Choroid plexus epithelial cell (primary cell): ENCODE measurements at places on chromosomes 3 and 15.
A peak's percentile ranks its signal among the peaks of the same experiment; 100 is the strongest.

GRCh38 chr3:14701676-14702075 is 26.7 kb downstream of the C3orf20 start:
- no peak for DNase-seq

- peak; percentile 87 for DNase-seq
These were observed at the start of gene UCN2 for GRCh38 chr3:48563382-48563918. TSS of gene UCN2 (minus strand) at chr3:48563781. CDS start at chr3:48563124, 657 bp downstream.

DNA sequence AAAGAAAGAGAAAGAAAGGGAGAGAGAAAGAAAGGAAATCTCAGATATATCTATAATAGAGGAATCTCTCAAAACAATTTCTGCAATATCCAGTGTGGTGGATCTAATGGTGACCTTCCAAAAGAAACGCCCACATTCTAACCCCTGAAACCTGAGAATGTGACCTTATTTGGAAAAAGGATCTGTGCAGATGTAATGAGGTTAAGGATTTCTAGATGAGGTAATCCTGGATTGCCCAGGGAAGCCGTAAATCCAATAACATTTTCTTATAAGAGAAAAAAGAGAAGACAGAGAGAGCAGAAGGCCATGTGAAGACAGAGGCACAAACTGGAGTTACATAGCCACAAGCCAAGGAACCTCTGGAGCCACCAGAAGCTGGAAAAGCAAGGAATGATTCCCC is 307.6 kb downstream of the ZBTB20 start:
- DNase-seq = no peak

DNA sequence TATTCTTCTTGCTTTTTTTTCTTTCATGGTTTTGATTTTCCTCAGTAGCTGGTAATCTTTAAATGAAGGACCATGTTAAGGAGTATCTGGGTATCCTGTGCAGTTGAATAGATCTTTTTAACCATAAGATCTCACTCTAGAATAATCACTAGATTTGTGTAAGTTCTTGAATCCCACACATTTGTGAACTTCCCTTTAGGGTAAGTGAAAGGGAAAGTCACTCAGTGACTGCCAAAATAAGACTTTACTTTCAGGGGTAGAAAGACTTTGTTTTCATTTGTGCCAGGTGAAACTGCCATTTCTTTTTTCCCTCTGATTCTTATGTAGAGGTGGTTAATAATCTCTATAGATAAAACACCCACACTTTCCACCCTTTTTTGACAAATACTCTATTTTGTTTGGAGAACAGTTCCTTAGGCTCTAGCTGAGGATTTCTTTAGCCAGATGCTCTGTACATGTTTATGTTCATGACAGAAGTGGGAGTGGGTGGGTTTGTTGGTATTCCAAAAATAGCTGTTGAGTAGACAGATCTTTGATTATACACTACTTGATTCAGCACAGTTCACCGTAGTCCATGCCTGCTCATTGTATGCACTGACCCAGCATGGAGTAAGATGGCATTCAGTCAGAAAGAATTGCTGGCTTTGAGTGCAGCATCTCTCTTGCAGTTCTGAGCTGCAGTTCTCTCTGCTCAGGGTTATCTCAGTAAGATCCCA is 28.5 kb downstream of the LRRC49 start:
- peak; percentile 6 for DNase-seq

GRCh38 chr3:52399131-52399530 is 45.8 kb downstream of the SEMA3G start:
- no peak for DNase-seq

DNA sequence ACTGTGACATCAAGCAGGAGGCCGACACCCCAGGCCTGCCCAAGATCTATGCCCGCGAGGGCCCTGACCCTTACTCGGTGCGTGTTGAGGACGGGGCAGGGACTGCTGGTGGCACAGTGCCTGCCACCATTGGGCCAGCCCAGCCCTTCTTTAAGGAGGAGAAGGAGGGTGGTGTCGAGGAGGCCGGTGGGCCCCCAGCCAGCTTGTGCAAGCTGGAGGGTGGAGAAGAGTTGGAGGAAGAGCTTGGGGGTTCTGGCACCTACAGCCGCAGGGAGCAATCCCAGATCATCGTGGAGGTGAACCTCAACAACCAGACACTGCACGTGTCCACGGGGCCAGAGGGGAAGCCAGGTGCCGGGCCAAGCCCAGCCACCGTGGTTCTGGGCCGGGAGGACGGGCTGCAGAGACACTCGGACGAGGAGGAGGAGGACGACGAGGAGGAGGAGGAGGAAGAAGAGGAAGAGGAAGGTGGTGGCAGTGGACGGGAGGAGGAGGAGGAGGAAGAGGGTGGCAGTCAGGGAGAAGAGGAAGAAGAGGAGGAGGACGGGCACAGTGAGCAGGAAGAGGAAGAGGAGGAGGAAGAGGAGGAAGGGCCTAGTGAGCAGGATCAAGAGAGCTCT is 5.4 kb downstream of the ZBTB47 start:
- DNase-seq = no peak

DNA sequence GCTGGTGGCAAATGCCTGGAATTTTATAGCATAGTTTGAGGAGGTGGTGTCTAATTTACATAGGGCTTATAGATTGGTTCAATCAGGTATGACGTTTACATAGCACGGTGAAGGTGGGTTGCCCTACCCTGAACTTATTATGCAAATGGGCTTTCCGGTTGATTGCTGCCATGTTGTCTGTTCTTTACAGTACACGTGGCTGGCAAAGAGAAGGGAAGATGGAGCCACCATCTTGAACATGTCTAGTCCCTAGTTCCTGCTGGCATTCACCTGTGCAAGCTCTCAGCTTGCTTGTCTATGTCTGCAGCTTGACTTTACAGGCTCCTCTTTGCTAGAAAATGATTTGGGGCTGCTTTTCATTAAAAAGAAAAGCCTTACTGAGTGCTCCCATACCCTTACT is 14.0 kb upstream of the STAC start:
- DNase-seq = no peak

- DNase-seq = peak; percentile 41
These were observed 93.2 kb upstream of the AGTR1 start for GRCh38 chr3:148604270-148605085.

DNA sequence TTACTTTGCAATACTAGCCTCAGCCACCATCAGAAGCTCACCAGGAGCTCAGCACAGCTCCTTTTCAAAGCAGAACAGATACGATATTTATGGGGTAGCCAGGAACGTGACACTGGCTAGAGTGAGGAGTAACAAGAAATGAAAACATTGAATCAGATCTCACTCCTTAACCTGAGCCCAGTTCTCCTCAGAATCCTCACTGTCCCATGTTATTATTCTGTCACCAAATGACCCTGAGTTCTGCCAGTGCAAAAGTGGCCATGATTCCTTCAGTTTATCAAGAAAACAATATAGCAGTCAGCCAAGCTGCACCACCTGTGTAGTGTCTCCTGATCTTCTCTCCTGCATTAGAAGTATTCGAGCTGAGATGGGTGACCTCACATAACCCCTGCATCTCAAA is 956.7 kb downstream of the TUSC7 start:
- peak; percentile 13 for DNase-seq

DNA sequence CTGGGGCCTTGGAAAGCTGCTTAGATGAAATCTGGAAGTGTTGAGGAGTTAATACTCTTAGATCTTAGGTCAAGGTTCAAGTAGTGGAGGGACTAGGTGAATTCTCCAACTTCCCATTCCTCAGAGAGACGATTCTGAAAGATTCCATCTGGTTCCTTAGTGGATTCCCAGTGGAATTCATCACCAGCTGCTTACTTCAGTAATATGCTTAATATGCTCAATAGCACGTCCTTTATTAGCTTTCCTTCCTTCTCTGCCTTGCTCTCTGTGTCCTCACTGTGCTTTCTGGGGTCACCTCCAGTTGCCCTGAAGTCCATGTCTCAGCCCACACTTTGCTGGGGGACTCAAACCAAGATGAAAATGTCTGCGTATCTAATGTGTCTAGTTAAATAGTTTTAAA is 31.0 kb downstream of the CEP63 start:
- peak; percentile 21 for DNase-seq

DNA sequence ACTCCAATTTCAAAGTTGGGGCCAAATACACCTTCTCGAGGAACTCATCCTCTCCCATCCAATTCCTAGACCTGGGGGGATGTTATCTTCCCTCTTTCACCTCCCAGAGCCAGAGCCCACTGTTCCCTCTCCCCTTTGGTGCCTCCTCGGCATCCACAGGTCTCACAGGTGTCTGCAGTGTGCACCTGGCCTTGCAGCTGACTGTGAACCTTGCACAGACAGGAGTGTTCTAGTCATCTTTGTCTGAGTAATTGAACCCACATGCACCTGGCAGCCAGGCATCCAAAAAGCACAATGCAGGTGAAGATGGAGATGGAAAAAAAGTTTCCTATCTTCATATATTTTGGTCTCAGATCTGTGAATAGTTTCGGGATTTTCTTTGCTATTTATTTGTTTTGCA is 30.8 kb downstream of the PCOLCE2 start:
- DNase-seq = no peak

DNA sequence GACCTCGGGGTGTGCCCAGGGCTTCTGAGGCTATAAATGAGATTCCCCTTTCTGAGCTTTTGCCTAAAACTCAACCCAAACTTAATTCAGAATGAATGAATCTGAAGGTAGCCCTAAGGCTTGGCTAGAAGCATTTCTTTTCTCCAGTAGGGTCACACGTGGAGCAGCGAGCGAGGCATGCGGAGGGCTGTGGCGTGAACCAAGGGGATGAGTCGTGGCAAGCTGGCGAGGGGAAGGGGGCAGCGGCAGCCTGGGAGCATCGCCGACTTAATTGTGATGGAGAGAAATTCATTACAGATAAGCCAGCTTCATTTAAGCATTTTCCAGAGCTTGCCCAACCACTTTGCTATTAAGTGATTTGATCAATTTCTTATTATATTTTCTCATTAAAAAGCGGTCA is 79.9 kb downstream of the CHSY1 start:
- no peak for DNase-seq

DNA sequence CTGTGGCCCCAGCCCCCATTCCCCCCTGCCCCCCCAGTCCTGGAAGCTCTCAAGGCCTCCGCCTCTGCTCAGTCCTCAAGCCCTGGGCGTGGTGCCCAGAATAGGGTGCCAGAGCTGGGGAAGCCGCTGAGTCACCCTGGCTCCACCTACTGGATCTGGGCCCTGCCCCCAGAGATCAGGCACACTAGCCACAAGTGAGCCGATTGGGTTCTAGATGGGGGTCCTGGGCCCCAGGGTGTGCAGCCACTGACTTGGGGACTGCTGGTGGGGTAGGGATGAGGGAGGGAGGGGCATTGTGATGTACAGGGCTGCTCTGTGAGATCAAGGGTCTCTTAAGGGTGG is 5.7 kb downstream of the EIF4G1 start:
- DNase-seq = peak; percentile 97

DNA sequence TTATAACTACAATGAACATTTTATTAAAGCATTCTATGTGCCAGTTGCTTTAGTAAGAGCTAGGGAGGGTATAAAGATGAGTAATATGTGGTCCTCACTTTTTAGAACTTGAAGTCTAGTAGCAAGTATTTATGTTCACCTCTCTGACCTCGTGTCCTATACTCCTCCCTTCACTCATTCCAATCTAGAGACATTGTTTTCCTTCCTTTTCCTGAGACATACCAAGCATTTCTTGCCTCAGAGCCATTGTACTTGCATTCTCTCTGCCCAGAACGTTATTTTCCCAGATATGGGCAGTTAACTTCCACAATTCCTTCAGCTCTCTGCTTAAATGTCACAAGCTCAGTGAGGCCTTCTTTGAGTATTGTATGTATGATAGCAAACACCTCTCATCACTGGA is 408.6 kb downstream of the PDCD6IP start:
- peak; percentile 74 for DNase-seq

GRCh38 chr3:127820221-127820825 is 2.0 kb downstream of the MGLL start:
- DNase-seq = peak; percentile 62

DNA sequence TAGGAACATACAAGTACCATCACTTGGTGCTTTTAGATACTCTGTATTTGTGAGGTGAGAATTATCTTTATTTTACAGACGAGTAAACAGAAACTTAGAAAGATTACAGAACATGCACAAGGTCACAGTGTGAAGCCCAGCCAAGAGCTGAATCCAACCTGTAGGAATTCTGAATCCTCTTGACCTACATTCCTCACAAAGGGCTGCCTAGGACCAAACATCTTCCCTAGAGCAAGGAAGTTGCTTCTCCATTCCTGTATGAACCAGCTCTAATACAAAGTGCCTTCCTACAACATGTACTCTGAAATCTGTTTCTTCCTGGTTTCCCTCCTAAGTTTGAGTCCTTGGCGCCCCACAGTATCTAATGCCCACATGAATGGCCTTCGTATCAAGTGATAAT is 2.9 kb downstream of the HDGFL3 start:
- DNase-seq = peak; percentile 8

DNA sequence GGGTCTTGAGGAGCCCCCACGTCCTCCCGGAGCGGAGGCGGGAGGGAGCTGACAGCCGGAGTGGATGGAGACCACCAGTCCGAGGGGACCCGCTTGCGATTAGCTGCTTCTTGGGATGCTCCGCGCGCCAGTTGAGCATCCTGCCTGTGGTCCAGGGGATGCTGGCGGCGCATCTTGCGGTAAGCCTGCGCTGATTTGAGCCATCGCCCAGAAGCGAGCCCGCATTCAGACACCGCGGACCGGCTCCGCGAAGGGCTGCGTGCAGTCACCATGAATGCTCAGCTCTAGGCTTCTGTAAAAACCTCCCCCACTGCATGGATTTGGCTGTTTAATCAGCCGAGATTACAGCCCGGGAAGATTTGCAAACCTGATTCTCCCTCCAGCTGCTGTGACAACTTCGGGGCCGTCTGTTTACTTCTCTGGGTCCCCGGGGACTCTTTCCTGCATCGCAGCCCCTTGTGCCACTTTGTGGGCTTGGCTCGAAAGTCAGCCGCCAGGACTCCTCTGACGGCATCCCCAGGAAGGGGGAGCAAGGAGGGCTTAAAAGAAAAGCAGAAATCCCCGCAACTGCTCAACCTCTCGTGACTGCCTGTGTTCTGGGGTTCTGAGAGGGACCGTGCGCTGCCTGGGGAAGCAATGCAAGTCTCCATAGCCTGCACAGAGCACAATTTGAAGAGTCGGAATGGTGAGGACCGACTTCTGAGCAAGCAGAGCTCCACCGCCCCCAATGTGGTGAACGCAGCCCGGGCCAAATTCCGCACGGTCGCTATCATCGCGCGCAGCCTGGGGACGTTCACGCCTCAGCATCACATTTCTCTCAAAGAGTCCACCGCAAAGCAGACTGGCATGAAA is 171.1 kb downstream of the KCNAB1 start:
- peak; percentile 13 for DNase-seq

GRCh38 chr3:190239325-190239724 is 82.9 kb downstream of the CLDN1 start:
- DNase-seq = no peak

DNA sequence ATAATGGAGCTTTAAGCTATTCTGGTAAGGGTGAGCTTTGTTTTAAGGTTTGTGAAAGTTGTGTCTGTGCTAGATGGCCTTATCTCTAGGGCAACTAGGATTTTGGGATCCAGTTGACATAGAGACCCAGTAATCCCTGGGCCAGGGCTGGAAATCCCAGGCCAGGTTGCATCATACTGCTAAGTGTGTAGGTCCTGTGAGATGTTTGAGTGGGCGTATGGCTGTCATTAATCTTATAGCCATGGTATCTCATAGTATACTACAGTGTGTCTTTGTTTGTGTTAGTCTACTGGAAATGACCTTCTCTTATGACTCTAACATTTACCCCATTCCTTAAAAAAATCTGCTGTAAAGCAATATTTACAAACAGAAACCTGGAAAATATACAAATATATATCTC is 151.4 kb downstream of the CACNA2D3 start:
- DNase-seq = no peak
